ENCODE measurements at places on chromosomes 6 and 20.

GRCh38 chr20:22495172-22495571 lies 89.2 kb downstream of the FOXA2 start:
- DNase-seq: no peak

DNA sequence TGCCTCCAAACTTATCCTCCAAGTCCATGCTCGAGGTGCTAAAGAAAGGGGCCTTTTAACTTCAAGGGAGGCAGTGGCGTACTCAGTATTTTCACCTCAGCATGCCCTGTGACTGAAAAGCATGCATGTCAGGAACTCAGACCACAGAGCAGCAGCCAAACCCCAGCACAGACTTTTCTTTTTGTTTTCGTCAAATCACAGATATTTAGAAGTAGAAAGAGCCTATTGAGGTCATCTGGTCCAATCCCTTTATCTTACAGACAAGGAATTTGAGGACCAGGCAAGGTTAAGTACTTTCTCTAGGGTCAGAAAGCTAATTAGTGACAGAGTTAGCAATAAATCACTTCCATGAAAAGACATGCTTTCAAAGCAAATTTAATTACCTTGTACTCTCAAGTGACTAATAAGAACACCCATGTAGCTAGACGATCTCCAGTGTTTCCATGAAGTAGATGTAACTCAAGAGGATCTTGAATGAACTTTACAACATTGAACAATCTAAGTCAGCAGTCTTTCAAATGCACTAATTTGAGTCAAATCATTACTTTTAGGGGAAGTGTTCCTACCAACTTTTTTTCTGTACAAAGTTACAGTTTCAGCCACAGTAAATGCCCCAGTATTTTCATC lies 35.9 kb downstream of the MOXD1 start:
- no peak for DNase-seq

DNA sequence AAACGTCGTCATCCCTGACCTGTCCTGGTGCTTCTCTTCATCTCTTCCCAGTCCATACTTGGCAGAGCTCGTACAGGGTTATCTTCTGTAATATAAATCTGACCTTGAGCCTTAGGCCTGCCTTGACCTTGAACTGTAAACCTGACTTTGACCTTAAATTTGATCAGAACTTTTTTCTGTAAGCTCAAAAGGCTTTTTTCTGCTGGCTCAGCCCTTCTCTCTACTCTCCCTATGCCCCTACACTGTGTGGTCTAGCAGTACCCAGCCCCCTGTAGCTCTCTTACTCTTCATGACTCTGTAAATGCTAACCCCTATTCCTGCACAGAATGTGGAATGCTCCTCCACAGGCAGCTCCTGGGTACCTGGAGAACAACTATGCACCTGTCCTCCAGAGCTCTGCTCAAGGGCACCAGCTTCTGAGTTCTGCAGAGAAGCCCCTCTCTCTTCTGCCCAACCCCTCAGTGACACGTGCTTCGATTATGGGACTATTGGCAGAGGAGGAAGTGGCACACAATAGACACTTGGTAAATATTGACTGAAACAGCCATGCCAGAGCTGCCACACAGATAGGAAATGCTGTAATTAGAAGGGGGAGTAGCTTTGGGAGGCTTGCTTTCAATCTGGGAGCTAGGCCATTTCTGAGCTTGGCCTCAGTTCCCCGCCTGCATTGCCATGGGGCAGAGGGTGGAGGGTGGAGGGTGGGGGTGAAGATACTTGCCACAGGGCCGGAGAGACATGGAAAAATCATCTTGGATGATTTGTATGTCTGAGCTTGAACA lies 15.4 kb downstream of the SNPH start:
- no peak for DNase-seq

DNA sequence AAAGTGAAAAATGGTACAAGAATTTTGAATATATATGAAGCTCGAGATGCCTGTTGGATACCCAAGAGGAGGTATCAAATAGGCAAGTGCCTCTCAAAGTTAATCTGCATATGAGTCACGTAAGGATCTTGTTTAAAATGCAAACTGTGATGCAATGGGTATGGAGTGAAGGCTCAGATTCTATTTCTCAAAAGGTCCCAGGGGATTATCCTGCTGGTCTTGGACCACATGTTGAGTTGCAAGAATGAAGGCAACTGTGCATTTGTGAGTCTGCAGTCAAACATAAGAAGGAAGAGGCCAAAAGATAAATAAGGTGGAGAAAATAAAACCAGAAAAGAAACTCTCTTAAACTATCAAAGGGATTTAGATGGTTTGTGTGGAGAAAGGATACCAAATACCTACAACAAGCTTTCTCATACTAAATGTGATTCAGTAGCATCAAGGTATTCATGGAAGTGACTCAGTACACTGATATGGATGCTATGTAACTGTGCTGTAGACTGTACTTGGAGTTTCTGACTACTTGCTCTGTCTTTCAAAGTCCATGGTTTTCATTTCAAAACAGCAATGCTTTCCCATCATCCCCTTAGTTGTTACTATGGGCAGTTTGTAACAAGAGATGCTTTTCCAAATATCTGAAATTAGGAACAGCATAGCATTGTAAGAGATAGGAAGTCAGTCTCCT lies 106.3 kb downstream of the GFRAL start:
- DNase-seq: no peak

DNA sequence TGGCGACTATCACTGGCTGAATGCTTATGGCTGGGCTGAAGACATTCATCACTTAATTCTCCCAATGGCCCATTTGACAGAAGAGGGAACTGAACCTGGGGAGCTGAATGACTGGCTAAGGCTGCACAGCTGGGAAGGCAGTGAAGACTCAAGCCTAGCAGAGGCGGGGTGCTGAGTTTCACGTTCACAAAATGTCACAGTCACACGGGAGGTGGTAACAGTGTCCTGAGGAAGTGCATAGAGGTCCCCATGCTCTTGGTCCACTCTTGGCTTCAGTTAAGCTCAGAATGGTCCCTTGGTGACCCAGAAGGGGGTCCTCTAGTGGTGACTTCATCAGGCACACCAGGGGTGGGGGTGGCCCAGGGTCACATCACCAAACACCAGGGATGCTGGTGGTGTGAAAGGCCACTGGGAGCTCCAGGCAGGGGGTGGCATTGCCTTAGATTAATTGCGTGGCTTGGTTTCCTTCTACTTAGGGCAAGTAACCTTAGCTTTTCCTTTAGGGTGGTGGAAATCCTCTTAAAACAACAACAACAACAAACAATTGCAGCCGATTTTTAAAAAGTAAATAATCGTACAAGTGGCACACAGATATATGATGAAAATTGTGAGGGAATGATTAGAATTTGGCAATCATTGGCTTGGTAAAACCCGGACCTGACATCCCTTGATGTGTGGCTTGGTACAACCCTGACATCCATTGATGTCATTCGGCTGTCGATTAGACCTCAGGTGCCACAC lies 45.0 kb downstream of the SULF2 start:
- no peak for DNase-seq

- no peak for DNase-seq
Measured at GRCh38 chr20:52213995-52214394, 22.4 kb upstream of the ZFP64 start.

DNA sequence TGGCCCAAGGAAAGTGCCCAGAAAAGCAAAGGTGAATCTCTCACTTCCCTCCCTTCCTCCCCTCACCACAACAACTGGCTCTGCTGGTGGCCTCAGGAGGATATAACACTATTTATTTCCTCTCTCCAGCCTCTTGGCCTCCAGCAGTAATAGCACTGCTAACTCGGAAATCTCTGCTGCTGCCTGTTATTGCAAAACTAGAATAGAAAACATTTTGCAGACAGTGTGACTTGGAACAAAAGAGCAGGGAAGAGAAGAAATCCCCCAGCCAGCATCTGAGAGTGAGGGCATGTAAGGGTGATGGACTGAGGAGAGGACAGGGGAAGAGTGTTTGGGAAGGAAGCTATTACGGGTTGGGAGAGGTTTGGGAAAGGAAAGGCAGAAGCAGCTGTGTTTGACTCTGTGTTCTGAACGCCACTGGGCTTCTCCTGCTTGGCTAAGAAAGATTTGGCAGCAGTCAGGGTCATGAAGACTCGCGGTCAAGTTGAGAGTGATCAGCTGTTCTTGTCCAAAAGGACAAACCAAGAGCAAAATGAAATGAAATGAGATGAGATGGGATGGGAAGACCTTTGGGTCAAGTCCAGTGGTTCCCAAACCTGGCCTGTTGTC lies 81.0 kb upstream of the SNX9 start:
- no peak for DNase-seq

GRCh38 chr6:69664551-69664950 lies 132.3 kb downstream of the LMBRD1 start:
- DNase-seq: no peak

DNA sequence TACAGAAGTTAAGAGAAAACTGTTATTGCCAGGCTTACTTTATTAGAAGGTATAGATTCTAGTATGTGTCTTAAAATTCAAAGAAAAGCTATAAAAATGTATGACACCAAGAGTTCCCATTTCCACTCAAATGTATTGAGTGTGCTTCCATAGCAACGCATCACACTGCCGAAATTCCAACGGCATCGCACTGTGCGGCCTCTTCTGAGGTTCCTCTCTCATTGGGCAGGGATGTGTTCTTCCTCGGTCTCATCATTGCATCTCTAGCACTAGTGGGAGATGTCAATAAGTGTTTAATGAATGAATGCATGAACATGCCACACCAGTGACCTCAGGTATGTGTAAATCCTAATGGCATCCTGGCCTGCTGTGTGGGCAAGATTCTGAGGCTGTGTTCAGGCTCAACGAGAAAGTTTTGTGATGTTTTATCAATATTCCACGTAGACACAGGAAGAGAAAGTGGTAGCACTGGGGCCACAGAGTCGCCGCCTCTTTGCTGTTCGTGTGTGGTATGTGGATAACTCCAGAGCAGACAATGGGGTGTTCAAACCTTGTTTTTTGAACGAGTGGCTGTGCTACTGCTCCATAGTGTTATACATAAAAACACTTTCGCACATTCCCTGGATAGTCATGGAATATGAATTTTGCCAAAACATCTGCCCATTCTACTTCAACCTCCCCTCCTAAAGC lies 171.6 kb downstream of the ADGB start:
- DNase-seq: no peak

DNA sequence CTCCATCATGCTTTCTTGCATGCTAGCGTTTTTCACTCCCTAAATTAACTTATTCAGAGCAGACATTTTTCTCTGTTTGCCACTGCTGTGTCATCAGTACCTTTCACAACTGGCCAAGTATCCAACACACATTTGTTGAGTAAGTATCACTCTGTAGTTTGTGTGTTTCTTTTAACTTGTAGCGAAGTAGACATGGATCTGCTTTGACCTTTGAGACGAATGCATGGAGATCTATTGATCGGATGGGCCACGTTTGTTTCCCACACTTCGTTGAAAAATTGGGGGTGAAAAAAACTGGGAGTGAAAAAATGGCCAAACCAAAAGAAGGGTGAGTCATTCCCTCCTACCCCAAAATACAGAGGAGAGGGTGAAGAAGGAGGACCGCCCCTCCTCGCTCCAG lies 12.9 kb upstream of the SLC9A8 start:
- DNase-seq: no peak

- DNase-seq: peak; percentile 44
Measured at GRCh38 chr6:30219244-30219643, 6.0 kb upstream of the TRIM26 start.

GRCh38 chr6:108566406-108566805 lies 5.7 kb downstream of the FOXO3 start:
- DNase-seq: no peak

GRCh38 chr20:46678516-46678915 lies 10.7 kb downstream of the TP53RK start:
- DNase-seq: no peak

DNA sequence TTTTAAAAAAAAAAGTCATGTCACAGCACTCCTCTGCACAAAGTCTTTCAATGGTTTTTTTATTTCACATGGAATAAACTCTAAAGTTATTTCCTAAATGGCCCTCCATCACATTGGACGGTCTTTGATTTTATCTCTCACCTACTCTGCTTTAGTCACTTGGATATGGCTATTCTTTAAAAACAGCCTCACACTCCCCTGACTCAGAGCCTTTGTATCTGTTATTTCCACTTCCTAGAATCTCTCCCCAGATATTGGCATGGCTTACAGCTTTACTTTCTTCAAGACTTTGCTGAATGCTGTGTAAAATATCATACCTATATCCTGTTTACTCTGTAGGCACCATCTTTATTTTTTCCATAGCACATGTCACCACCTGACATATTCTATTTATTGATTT lies 194.7 kb upstream of the MCHR2 start:
- no peak for DNase-seq

DNA sequence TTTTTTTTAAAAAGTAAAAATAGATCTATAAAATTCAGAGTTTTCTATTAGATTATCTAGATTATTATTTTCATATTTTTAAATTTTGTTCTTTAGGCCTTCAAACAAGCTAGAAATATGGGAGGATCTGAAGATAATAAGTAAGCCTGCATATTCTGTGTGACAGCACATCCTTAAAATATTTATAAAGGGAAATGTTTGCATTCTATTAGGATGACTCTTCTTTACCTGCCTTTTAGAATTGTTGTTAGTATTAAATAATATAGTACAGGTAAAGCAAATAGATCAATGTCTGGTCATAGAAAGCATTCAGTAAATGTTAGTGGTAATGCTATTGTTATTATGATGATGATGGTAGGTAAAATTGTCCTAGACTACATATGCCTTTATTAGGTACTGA lies 17.4 kb downstream of the PEX3 start:
- no peak for DNase-seq

All from kidney capillary endothelial cell (primary cell).